ENCODE measurements at places on chromosomes 12 and 14. TPM values are rescaled to one million over a fixed set of nuclear protein-coding genes. Genes with fewer than 3 reads are reported as not detected.

SLC25A21 gene
- not detected for total RNA-seq

PKP2 gene
- not detected for total RNA-seq

TAS2R42 gene
- not detected for total RNA-seq

PEBP1 gene
- 206 TPM for total RNA-seq

CLEC9A gene
- not detected for total RNA-seq

FAM181A gene
- not detected for total RNA-seq

KRT6C gene
- total RNA-seq: not detected

LRP1-AS gene
- total RNA-seq: not detected

B4GALNT1 gene
- total RNA-seq: 5.7 TPM

POTEM gene
- not detected for total RNA-seq

IL22 gene
- 3.1 TPM for total RNA-seq

RNASE7 gene
- not detected for total RNA-seq

Measured in activated CD4-positive, alpha-beta T cell treated with anti-CD3 and anti-CD28 coated beads, Interleukin-2, amount 10 ng/mL, durations not matched to agents 24 days and 14 days (primary cell).